ENCODE measurements at places on chromosomes 3 and 15.

GRCh38 chr3:11543948-11544387 lies 99.7 kb downstream of the VGLL4 start:
- H3K27me3 ChIP-seq, result no peaks in the 10 kb centered on the region
- no peak overlapping the region for H3K27ac ChIP-seq
- peaks cover 4% of the 10 kb centered on the region for H3K4me1 ChIP-seq
- no peaks in the 10 kb centered on the region for H3K36me3 ChIP-seq
- H3K4me3 ChIP-seq, result no peak overlapping the region

DNA sequence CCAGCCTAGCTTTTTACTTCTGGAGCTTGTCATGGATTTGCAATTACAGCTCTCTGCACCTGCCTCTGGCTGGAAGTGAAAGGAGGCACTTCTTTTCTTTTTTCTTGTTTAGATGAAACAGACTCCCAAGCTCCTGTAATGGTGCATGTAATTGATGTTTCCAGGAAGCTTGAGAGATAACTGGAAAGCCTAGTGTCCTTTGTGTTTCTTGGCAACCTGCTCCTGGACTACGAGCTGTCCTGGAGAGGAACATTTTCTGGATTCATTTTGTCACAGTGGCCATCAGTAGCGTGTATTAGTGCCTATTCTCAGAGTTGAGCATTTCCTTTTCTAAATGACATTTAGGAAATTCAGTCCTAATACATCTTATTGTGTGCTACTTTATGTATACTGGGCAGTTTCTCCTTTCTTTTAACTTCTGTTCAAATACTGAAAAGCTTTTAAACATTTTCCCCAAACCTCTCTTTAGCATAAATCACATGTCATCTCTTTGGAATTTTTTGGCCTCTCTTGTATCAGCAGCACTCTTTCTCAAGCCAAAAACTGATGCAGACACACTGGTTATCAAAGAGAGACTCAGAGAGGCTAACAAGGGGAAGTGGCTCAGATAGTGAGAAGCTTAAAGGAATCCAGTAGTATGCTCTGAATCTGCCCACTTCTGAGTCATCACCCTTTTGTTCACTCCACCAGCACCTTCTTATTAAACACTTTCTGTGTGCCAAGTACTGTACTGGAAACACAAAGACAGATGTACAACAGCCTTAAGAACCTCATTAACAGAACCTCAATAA lies 62.6 kb upstream of the SLC2A2 start:
- no peak overlapping the region for H3K4me3 ChIP-seq
- peaks cover 22% of the 10 kb centered on the region for H3K4me1 ChIP-seq
- no peak for DNase-seq
- peaks cover 44% of the 10 kb centered on the region for H3K36me3 ChIP-seq
- H3K27me3 ChIP-seq, result no peaks in the 10 kb centered on the region
- H3K27ac ChIP-seq, result peak overlapping the region; percentile 88

DNA sequence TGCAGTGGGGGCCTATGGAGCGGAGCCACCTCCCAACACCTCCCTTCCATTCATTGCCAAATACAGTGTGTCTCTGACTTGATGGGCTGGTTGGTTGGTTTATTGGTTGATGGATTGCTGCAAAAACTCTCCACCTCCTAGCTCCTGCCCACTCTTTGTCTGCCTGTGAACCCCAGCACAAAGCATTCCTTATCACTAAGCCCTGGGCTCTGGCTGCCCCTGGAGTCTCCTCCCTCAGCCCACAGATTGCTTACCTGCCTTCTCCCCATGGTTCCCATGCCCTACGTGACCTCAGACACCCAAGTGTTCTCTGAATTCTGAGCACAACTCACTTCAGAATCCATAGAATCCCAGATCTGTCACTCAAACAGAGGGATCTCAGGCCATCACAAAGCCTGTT lies 139.1 kb upstream of the TPM1 start:
- peaks cover 6% of the 10 kb centered on the region for H3K4me1 ChIP-seq
- no peak overlapping the region for H3K27ac ChIP-seq
- H3K36me3 ChIP-seq, result no peaks in the 10 kb centered on the region
- no peak overlapping the region for H3K4me3 ChIP-seq
- no peaks in the 10 kb centered on the region for H3K27me3 ChIP-seq

DNA sequence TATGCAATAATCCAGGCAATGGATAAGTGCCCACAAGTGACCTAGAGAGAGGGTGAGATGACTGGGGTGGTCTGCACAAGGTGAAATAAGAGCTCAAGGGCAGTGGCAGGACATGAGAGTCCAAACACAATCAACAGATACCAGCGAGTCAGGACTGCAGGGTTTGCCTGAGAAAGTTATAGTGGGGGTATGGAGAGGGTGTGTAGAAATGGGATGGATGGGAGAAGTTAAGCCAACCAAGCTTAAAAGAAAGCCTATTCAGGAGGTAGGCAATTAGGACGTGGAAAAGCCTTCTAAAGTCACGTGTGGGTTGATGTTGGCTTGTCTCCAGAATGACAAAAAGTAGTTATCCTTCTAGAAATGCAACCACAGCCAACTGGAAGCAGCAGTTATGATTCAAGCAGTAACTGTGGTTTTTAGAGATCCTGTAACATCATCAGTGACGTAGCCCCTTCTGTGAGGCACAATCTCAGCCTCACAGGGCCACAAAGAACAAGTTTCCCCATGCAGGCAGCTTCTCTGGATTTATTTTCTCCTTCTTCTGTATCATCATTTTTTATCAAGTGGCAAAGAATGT lies 56.1 kb downstream of the FAM174B start:
- H3K4me3 ChIP-seq, result no peak overlapping the region
- no peaks in the 10 kb centered on the region for H3K4me1 ChIP-seq
- no peaks in the 10 kb centered on the region for H3K27me3 ChIP-seq
- no peak overlapping the region for H3K27ac ChIP-seq
- DNase-seq, result no peak
- no peaks in the 10 kb centered on the region for H3K36me3 ChIP-seq

- no peak for DNase-seq
- no peaks in the 10 kb centered on the region for H3K27me3 ChIP-seq
- H3K4me3 ChIP-seq, result no peak overlapping the region
- peak overlapping the region; percentile 78 for H3K27ac ChIP-seq
- H3K4me1 ChIP-seq, result peaks cover 12% of the 10 kb centered on the region
Observed at GRCh38 chr3:171309906-171310359, 150.3 kb downstream of the TNIK start.

DNA sequence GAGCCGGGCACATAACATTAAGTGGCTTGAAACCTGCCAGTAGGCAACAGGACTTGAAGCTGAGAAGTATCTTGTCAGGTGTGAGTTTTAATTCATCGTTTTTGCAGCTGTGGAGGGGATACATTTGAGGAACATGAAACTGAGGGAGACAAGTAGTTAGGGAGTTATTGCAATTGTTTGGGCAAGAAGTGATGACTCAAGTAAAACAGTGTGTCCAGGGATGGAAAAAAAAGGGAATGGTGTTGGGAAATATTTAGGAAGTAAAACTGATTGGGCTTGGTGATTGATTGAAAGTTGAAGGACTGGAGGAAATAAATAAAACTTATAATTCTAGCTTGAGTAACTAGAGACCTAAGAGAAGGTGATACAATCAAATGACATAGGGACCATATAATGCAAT lies 85.5 kb downstream of the NCEH1 start:
- H3K4me1 ChIP-seq, result peaks cover 11% of the 10 kb centered on the region
- DNase-seq, result no peak
- H3K4me3 ChIP-seq, result no peak overlapping the region
- H3K36me3 ChIP-seq, result no peaks in the 10 kb centered on the region

DNA sequence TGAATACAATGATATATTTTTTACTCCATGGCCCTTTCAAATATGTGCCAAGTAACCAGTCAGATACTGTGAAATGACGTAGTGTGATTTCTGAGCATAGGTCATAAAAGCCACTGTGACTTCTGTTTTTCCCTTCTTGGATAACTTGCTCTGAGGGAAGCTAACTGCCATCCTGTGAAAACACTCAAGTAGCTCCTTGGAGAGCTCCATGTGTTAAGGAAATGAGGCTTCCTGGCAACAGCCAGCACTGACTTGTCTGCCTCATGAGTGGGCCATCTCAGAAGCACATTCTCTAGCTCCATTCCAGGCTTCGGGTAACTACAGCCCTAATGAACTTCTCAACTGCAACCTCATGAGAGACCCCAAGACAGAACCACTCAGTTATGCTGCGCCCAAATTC lies 9.5 kb upstream of the CCDC80 start:
- no peak overlapping the region for H3K4me3 ChIP-seq
- H3K4me1 ChIP-seq, result no peaks in the 10 kb centered on the region
- H3K27me3 ChIP-seq, result no peaks in the 10 kb centered on the region
- no peaks in the 10 kb centered on the region for H3K36me3 ChIP-seq
- no peak overlapping the region for H3K27ac ChIP-seq
- no peak for DNase-seq

DNA sequence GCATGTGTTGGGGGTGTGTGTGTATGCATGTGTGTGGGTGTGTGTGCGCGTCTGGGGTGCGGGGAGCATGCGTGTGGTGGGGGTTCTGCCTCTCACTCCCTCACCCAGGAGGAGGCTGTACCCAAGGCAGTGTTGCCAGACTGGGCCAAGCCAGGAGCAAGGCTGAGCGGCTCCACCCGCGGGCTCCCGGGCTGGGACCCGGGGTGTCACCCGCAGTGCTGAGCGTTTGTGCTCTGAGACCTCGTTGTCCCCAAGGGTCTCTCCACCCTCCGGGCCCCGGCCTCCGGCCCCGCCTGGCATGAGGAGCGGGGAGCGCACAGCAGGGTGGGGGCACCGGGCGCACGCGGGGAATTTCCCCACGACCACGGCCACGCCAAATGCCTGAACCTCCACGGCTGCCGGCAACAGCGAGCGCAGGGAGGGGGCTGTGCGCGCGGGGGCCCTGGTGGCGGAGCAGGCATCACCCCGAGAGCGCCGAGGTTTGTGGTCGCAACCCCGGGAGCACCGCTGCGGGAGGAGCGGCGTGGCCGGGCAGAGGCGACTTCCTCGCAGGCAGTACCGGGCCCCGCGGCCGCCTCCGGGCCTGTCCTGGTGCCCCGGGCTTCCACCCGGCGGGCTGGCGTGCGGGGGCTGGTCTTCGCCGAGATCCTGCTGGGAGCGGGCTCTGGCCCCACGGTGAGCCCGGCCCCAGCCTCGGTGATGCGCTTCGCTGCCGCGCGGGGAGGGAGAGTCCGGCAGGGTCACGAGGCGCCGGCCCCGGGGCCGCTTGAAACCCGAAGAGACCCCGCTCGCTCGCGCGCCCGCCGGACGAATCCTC lies 7.4 kb upstream of the OCA2 start:
- H3K27ac ChIP-seq, result no peak overlapping the region
- H3K4me3 ChIP-seq, result 0 out of 2 replicates have a peak overlapping the region, but pooled peaks have one; percentile 1
- H3K36me3 ChIP-seq, result peaks cover 8% of the 10 kb centered on the region
- DNase-seq, result peak; percentile 73
- no peaks in the 10 kb centered on the region for H3K27me3 ChIP-seq

- peaks cover 38% of the 10 kb centered on the region for H3K36me3 ChIP-seq
- DNase-seq, result peak; percentile 50
- peaks cover 18% of the 10 kb centered on the region for H3K4me1 ChIP-seq
- no peak overlapping the region for H3K4me3 ChIP-seq
- H3K27ac ChIP-seq, result peak overlapping the region; percentile 76
Observed at GRCh38 chr15:33132722-33133345, 61.7 kb downstream of the FMN1 start.

- H3K27me3 ChIP-seq, result no peaks in the 10 kb centered on the region
- H3K27ac ChIP-seq, result no peak overlapping the region
- no peak for DNase-seq
- no peak overlapping the region for H3K4me3 ChIP-seq
- H3K4me1 ChIP-seq, result peaks cover 4% of the 10 kb centered on the region
- no peaks in the 10 kb centered on the region for H3K36me3 ChIP-seq
Observed at GRCh38 chr15:66780172-66780972, 78.3 kb downstream of the SMAD6 start.
